ENCODE measurements at places on chromosomes 7 and 10.

- no peak for DNase-seq
Measured at GRCh38 chr10:124288928-124289850, 129.5 kb downstream of the OAT start.

- no peak for DNase-seq
Measured at GRCh38 chr7:99992330-99993038, 16.7 kb upstream of the AZGP1 start.

- DNase-seq = no peak
Measured at GRCh38 chr10:70500812-70501301, 22.3 kb downstream of the PALD1 start.

DNA sequence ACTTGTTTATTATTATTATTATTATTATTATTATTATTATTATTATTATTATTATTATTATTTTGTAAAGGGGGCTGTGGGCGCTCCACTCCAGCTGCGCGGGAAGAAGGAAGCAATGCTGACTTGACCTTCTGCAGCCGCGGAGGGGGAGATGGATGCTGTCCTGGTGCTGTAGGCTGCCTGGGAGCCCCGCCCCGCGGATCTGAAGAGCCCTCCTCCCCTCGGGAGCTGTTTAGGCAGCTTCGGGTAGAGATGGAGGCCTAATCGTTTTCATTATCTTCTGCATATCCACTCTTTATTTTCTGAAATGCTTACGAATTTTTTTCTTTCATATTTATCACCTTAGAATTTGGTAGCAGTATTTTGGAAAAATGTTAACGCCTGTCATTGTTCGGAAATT lies 101.2 kb upstream of the KLF6 start:
- no peak for DNase-seq

DNA sequence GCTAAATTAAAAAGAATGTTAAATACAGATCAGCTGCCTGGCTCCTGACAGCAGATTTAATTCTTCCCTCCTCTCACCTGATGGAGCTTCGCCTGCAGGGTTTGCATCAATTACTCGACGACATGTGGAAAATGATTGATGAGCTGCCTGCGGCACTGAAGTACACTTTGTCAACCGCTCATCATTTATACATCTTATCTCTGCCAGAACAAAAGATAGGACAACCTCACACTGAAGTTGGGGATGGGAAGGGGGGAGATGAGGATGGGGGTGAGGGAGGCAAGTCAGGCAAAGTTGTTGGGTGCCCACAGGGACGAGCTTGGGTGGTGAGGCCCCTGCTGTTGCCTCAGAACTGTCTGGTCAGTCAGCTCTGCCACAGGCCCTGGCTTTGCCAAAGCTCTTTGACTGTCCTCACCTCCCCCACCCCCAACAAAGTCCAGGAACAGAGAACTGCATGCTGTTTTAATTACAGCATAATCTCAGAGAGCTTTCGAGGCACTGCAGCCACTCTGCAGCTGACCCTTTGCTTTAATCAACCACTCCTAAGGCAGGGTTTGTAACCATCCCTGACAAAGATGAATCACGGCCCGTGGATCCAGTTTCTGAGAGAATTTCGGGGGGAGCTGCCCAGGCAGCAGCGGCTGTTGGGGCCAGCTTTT lies 702.3 kb downstream of the LRMDA start:
- no peak for DNase-seq

Measured in activated CD4-positive, alpha-beta T cell treated with anti-CD3 and anti-CD28 coated beads, Interleukin-2, amount 50 U/mL, for 24 hours (primary cell).